ENCODE measurements at places on chromosomes 2 and 18. TPM values are rescaled to one million over a fixed set of nuclear protein-coding genes. Genes with fewer than 3 reads are reported as not detected.
A peak's percentile ranks its signal among the peaks of the same experiment; 100 is the strongest.

DNA sequence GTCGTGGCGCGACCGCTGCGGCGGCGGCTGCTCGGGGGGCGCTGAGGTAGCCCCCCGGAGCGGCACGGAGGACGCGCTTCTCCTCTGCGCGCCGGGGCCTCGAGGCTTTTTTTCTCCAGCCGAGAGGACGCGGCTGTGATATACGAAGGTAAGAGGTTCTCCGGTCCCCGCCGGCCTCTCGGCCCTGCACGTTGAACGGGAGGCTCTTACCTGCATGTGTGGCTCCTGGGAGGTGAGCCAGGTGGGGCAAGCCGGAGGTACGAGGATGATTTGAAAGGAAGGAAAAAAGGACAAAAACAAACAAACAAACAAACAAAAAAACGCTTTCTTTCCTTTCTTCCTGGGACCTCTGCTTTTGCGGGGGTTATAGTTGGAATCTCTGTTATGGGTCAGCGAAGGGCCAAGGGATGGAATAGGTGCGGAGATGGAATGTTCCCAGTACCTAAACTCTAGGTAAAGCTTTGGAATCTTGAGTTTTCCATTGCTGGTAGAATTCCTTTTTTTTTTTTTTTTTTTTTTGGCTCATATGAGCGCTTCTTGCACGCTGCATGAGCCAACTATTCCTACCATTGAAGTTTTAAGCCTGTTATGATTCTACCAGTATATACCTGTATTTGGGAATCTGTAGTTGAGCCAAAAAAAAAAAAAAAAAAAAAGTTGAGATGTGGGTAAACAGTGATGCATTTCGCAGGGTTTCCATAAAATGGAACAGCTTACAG is 674 bp downstream of the PTPN4 start:
- no peak for DNase-seq

- no peak for DNase-seq
These were observed 819.4 kb downstream of the LRP1B start for GRCh38 chr2:141311430-141311829.

DNA sequence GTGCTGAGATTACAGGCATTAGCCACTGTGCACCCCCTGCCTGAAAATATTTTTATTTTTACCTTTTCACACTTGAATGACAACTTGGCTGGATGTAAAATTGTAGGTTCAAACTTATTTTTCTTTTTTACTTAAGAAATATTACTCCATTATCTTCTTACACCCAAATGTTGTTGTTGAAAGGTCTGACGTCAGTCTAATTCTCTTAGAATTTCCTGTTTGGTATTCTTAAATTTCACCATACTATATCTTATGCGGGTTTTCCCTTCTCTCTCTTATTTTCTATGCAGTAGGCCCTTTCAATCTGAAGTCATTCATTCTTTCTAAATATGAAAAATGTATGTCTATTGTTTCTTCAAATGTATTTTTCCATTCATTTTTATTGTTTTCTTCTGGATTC is 29.1 kb upstream of the RAB11FIP5 start:
- no peak for DNase-seq

- no peak for DNase-seq
These were observed 50.4 kb upstream of the KLHL14 start for GRCh38 chr18:32823226-32823625.

DNA sequence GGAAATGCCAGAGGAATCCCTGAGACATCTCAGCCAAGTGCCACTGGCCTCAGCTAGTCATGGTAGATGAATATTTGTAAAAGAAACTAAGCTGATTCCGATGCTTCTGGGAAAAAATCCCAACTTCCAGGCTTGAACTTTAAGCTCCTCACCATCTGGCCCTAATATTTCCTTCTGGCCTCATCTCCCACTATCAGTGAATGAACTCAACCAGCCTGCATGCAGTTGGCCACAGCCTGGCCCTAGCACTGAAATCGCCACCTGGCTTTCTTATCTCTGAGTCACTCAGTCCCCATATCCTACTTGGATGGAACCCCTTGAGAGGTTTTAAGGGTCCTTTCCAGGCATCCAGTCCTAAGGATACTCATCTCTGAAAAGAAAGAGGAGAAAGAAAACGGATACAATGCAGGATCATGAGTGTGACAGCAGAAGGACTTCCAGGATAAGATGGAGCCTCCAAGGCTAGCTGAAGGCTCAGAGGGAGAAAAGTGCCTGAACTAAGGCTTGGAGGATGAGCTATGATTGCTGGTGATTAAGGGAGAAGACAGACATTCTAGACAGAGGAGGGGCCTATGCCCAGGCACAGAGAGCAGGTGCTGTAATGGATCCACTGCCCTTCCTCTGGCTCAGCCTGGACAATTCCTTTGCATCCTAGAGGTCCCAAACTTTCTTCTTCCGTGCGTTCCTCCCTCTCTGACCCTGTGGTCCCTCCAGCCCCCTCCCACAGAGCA is 141.5 kb upstream of the MYCN start:
- no peak for DNase-seq

- no peak for DNase-seq
These were observed 67.2 kb upstream of the NABP1 start for GRCh38 chr2:191610756-191611155.

GRCh38 chr2:174012347-174013314 is 47.5 kb upstream of the SP3 start:
- peak; percentile 87 for DNase-seq

GRCh38 chr2:192060161-192060560 is 134.6 kb downstream of the TMEFF2 start:
- DNase-seq: no peak

- DNase-seq: no peak
These were observed 109.2 kb downstream of the MAP4K4 start for GRCh38 chr2:101806701-101807100.

DNA sequence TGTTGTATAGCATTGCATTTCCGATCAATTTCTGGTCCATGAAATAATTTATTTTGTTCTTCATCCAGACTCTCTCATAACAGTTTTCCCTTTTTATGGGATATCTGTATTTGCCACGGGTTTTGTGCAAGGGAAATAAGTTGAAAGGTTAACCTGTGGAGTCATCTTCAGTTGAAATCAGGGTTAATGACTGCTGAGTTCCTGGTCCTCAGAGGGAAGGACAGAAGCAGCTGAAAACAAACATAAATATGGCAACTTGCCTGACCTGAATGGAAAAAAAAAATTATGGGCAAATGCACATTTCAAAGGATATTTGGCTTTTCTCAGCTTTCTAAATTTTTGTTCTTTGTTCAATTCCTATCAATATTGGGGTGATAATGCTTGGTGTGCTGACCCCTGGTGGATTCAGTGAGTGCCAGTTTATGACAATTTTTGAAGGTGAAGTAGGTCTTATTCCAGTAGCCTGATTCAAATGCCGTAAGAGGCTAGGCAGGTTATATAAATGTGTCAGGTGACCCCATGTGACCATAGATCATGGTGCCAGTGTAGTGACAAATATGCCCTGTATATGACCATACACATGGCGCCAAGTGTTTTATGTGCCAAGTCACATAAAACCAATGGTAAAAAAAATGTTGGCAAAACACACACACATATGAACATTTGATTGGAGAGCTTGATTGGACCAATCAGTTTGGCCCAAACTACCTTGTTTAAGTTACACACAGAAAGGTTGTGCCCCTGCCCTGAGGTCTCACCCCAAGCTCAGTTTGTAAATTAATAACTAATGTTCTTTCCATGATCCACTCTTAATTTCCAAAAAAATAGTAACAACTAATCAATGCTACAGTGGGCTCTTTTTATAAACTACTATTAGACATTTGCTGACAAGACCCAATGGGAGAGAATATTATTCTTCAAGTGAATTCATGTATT is 47.6 kb upstream of the FAM124B start:
- no peak for DNase-seq

- no peak for DNase-seq
These were observed 8.8 kb downstream of the IL36A start for GRCh38 chr2:113014067-113014466.

GRCh38 chr2:224101820-224102630 is 62.9 kb upstream of the SERPINE2 start:
- DNase-seq: no peak

DNA sequence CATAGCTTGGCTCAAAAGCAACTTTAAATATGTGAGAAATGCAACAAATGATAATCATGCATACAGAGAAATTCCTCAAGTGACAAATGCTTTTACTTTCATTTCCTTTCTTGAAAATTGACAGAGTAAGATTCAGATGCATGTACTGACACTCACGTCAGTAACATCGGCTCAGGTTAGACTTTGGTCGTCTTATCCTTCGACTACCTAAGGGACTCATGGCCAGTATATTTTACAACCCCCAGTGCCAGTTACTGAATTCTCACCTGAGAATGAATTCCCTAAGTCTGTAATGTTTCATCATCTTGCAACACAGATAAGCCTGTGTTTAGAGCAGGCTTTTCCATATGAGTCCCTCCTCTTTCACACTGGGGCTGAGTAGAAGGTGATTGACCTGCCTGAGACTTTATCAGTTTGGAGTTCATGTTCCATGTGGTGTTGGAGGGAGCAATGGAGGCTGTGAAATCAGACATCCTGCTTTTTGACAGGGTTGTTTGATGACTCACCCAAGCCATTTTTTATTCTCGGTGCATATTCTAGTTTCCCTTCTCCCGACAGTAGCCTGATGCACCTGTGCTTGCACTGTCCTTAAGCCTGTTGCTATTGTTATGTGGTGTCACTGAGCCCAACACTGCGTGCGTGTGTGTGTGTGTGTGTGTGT is 30.5 kb upstream of the ATP8B1 start:
- DNase-seq: no peak

- no peak for DNase-seq
These were observed 66.8 kb downstream of the BIN1 start for GRCh38 chr2:127040169-127040568.

- DNase-seq: no peak
These were observed 109.2 kb upstream of the MGAT5 start for GRCh38 chr2:134144651-134145050.

GRCh38 chr2:98479959-98480524 is 35.4 kb downstream of the INPP4A start:
- DNase-seq: peak; percentile 59

- DNase-seq: no peak
These were observed 172.5 kb downstream of the MYO1B start for GRCh38 chr2:191417746-191418145.

GRCh38 chr18:62988471-62988870 is 273.1 kb downstream of the PHLPP1 start:
- no peak for DNase-seq

GRCh38 chr2:62724106-62724505 is 18.6 kb downstream of the EHBP1 start:
- no peak for DNase-seq

DNA sequence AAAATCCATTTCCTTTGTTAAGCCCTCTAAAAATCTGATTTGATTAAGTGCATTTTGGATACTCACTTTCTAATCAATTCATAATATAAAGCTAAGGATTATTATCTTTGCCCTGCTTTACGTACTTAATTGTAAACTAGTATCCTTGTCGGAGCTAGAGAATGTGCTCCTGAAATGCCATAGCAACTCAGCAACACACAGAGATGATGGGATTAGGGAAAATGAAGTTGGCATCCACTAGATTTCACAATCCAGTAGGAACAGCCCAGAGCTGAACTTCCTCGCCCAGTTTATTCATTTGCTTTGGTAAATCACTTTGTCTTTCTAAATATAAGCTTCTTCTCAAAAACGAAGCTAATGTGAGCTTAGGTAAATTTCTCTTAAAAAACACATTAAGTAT is 386.3 kb downstream of the CTNNA2 start:
- DNase-seq: no peak

- no peak for DNase-seq
These were observed 125.9 kb upstream of the COL5A2 start for GRCh38 chr2:189305291-189305943.

DNA sequence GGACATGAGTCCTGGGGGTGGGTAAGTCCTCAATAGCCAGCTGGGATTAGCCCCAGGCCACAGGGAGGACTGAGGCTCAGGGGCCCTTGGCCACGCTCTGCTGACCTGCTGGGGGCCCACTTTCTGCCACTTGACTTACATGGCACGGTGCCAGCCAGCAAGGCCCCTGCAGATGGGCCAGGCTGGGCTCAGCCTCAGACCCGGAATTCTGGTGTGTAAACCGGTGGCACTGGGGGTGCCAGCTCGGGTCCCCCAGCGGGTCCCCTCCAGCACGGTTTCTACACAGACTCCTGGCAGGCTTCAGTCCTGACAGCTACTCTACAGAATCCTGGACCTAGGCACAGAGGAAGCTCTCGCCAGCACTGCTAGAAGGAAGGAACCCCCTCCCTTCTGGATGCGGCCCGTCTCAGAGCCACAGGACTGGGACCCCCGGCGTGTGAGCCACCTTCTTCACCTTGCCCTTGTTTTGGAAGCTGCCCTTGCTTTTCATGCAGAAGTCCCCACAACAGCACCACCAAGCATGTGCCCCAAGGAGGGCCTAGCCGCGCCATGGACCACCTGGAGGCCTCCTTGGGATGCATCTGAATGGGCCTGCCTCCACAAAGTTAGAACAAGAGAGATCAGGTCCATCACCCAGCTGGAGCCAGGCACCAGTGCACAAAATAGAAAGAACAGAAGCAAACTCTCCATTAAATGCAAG is 8.0 kb downstream of the HDAC4 start:
- peak; percentile 47 for DNase-seq

GRCh38 chr2:217948897-217949296 is 53.9 kb downstream of the TNS1 start:
- DNase-seq: peak; percentile 23

Gene CNDP1
- polyA plus RNA-seq: 2.9 TPM

Gene GPR35
- polyA plus RNA-seq: 1.7 TPM

Gene DSC3
- not detected for polyA plus RNA-seq

Gene CPS1
- polyA plus RNA-seq: 6.7 TPM

Gene AFTPH
- polyA plus RNA-seq: 44.6 TPM

Gene SUPT7L
- 28.1 TPM for polyA plus RNA-seq

Gene KCNJ13
- polyA plus RNA-seq: 2.0 TPM

Data from kidney (tissue), 22 donors.